ENCODE measurements at places on chromosomes 6 and 20.

GRCh38 chr6:3271756-3272155, 13.0 kb downstream of the PSMG4 start:
- DNase-seq = no peak

- DNase-seq = no peak
Measured at GRCh38 chr6:122799140-122799745, 10.2 kb downstream of the SMPDL3A start.

- no peak for DNase-seq
Measured at GRCh38 chr6:92538275-92538674, 881.1 kb downstream of the EPHA7 start.

DNA sequence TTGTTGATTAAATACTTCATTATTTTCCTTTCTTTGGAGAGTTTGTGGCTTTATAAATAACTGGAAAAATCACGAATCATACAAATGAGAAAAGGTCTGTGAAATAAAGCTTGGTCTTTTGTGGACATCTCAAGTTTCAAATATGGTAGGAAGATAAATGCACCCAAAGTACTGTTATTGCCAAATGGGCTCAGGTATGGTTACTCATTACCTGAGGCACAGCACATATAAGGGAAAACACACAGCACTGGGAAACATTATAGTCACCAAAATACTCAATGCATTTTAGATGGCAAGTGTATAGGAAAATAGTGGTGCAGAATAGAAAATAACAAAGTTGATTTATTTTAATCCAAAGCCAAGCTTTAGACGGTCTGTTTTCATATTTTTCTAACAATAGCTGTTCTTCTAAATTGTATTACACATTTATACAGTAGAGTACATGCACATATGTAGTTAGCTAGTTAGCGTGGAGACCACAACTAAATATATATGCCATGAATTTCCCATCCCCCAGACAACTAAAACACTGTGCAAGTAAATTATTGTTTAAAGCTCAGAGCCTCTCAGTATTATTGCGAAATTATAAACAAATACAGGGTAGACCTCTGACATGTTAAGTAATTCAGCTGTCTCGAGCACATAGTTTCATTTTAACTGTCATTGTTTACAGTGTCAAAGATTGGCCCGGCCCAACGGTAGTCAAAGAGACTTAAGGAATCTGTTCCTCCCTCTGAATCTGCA, 336.0 kb downstream of the SYNE1 start:
- no peak for DNase-seq

GRCh38 chr6:747921-748320, 55.0 kb upstream of the EXOC2 start:
- no peak for DNase-seq

DNA sequence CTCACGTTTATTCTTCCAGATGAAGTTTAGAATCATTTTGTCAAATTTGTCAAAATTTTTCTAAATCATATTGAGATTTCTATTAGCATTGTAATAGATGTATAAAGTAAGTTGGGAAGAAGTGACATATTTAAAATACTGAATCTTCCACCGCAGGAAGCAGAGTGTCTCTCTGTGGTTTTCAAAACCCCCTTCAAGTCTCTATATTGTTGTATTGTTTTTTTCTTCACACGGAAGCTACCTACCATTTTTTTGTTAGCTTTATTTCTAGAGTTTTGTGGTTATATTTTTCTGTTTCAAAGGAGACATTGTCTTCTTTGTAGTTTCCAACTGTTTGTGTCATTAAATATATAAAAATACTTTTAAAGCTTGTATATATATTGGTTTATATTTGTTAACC, 188.6 kb downstream of the ZDHHC14 start:
- DNase-seq = no peak

GRCh38 chr20:30499123-30499522, 758.3 kb upstream of the DEFB115 start:
- no peak for DNase-seq

- DNase-seq = no peak
Measured at GRCh38 chr6:14880052-14880451, 365.8 kb upstream of the JARID2 start.

DNA sequence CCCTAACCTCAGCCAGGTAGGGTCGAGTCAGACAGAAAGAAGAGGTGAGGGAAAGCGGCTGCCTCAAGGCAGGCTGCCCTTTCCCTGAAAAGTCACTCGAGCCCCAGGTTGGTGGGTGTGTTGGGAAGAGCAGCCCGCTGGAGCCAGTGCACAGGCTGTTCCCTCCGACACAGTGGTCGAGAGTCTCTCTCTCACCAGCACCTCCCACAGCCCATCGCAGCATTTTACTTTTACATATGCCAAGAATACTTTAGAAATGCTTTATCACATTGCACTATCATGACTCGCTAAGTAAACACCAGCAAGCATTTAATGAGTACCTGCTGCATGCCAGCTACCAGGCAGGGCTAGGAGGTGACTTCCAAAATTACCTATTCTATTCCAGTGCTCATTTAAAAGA, 1.7 kb downstream of the PRPH2 start:
- DNase-seq = no peak
